ENCODE measurements at places on chromosomes 7 and 10.

GRCh38 chr10:42988517-42989395 is 88.1 kb upstream of the RET start:
- no peak for DNase-seq

DNA sequence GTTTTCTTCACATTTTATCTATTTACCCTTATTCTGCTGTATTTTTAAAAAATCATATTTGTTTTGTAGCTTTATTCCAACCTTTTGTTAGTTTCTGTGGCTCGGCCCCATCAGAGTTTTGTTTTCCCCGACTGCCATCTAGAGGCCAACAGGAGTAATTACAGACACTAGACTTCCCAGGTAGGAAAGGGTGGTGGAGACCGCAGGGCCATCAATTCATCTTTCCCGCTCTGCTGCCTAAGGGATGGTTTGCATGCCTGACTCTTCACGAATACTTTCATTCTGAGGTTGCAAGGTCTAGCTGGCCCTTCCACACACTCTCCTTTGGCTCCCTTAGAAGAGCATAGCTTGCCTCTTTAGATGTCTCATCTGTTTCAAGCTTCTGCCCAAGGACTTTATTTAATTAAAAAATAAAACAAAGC is 38.3 kb downstream of the LYZL2 start:
- DNase-seq, result peak; percentile 22

- no peak for DNase-seq
Measured at GRCh38 chr10:373526-374309, 238.5 kb downstream of the ZMYND11 start.

DNA sequence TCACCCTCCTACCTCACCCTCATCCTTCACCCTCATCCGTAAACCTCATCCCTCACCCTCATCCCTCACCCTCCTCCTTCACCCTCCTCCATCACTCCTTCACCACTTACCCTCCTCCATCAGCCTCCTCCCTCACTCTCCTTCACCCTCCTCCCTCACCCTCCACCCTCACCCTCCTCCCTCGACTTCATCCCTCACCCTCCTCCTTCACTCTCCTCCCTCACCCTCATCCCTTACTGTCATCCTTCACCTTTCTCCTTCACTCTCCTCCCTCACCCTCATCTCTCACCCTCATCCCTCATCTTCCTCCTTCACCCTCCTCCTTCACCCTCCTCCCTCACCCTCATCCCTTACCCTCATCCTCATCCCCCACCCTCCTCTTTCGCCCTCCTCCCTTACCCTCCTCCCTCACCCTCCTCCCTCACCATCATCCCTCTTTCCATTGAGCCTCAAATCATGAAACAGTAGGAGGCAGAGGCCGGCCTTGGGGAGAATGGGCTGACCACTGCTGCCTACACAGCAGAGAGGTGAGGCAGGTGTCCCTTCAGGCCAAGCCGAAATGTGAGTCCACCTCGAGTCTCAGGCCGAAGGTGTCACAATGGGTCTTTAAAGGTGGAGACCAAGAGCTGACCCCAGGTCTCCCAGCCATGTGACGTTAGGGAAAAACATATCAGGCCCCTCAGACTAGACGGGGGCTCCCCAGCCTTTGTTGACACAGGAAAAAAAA is 53.0 kb downstream of the PDGFA start:
- DNase-seq, result no peak

GRCh38 chr7:40455485-40455884 is 320.7 kb downstream of the SUGCT start:
- no peak for DNase-seq

- DNase-seq, result no peak
Measured at GRCh38 chr7:133582766-133583523, 330.1 kb downstream of the EXOC4 start.

GRCh38 chr7:139099172-139099947 is 10.2 kb downstream of the ZC3HAV1 start:
- no peak for DNase-seq

GRCh38 chr10:31624611-31625010 is 304.0 kb downstream of the ARHGAP12 start:
- no peak for DNase-seq

Data from NCI-H2227 treated with DMSO at 0.1 percent for 48 hours (cell line).